ENCODE measurements at places on chromosomes 1 and 21. TPM values are rescaled to one million over a fixed set of nuclear protein-coding genes. Genes with fewer than 3 reads are reported as not detected.

The APOBEC4 gene
- not detected for total RNA-seq

The DTL gene
- 72.1 TPM for total RNA-seq

The LMX1A gene
- not detected for total RNA-seq

The BCL2L15 gene
- total RNA-seq = 0.98 TPM

- DNase-seq = no peak
These were observed 191.2 kb upstream of the GREM2 start for GRCh38 chr1:240803151-240803550.

- DNase-seq = peak; percentile 80
These were observed at the start of gene NRIP1 for GRCh38 chr21:15064576-15065391. Gene NRIP1 (minus strand): TSS chr21:15065000. CDS start chr21:14968192, 96,808 bp downstream.

DNA sequence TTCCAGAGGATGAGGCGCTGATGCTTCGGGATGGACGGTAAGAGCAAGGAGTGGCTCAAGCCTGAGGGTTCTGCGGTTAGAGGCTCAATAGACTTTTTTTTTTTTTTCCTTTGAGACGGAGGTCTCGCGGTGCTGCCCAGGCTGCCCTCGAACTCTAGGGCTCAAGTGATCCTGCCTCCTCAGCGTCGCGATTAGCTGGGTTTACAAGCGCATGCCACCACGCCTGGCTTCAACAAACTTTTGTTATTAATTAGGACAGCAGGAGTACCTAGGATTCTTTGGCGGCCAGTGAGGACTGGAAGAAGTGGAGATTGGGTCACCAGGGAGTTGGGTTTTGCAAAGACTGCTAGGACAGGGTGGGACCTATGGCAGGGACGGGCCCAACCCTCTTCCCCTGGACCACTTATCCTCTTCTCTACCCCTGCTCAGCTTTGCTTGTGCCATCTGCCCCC lies 587 bp downstream of the SCNM1 start:
- DNase-seq = no peak

DNA sequence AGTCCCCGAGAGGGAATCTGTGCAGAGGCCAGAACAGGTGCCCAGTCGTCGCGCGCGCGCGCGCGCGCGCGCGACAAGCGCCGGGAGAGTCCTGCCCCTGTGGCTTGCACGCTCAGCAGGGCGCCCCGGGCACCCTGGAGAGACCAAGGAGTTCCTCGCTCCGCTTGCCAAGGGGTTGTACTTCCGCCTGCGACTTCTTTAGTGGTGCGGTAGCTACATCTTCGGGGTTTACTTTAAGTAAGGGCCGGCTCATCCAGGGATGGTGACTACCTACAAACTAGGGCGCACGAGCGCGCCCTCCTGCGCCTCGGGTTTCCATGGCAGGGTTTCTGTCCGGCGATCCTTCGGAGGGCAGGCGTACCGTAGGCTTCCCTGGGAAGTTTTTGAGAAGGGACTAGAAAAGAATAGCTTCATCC lies 1.4 kb downstream of the LHX4 start:
- peak; percentile 25 for DNase-seq

DNA sequence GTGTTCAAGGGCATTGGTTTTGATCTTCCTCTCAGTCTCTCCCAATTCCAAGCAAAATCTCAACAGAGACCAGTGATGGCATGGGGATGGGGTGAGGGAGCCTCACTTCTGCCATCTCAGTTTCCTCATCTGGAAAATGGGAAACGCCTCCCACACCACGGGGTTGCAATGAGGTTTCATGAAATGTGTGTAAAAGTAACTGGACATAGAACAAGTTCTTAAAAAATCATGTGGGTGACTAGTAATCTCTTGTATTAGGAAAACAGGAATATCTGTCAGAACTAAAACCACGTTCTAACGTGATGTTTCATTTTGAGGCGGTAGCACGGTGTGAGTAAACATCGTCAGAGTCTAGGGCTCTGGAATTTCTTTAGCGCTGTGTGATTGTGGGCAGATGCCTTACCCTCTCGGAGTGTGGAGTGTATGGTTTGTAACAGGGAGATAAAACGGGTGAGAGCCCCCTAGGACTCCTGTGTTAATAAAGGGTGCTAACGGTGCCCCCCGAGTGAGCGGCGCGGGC lies 55.5 kb upstream of the DNAJC6 start:
- DNase-seq = no peak

- no peak for DNase-seq
These were observed 70.6 kb downstream of the FGGY start for GRCh38 chr1:59367301-59368007.

DNA sequence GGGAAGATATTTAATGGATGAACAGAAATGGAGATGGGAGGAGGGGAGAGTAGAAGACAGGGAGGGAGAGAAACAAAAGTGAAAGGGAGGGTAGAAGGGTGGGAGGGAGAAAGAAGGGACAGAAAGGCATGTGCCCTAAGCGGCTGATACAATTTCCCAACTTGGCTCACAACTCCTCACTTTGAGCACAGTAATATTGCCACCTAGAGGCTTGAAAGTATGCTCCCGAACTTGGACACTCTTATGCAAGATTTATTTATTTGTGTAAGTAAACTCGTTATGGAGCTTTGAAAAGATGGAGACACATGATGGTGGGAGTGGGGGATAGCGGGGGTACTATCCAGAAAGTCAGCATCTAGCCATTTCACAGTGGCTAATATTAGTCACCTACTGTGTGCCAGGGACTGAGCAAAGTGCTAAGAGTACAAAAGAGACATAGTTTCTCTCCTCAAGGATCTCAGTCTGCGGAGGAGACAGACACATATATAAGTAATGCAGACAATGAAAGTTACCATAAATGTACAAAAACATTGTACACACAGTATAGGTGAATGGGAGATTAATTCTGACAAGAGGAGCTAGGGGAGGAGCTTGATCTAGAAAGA lies 189.7 kb downstream of the SEC16B start:
- DNase-seq = no peak

GRCh38 chr1:25575191-25575590 lies 31.8 kb downstream of the LDLRAP1 start:
- DNase-seq = no peak

- no peak for DNase-seq
These were observed 356.0 kb downstream of the ST6GALNAC3 start for GRCh38 chr1:76430531-76430930.

Measured in activated CD4-positive, alpha-beta T cell treated with anti-CD3 and anti-CD28 coated beads, Interleukin-2, amount 10 ng/mL, durations not matched to agents 7 days and 5 days (primary cell).